ENCODE measurements at places on chromosomes 1 and 21. TPM values are rescaled to one million over a fixed set of nuclear protein-coding genes. Genes with fewer than 3 reads are reported as not detected.

DNA sequence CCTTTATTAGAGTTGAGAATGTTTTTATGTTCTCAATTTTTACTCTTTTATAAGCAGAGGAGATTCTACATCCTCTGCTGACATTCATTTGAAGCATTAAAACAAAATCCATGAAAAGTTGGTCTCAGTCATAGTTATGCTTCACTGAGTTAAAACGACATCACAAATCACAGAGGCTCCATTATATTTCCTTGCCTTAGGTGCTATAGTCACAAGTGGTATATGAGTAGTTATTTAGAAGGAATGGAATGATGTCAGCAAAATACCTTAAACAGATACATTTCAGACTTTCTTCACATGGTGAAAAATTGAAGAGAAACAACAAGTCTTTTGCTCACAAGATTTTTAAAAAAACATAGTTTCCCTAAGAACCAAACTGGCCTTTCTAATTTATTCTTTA lies 11.7 kb upstream of the METTL13 start:
- no peak for DNase-seq

DNA sequence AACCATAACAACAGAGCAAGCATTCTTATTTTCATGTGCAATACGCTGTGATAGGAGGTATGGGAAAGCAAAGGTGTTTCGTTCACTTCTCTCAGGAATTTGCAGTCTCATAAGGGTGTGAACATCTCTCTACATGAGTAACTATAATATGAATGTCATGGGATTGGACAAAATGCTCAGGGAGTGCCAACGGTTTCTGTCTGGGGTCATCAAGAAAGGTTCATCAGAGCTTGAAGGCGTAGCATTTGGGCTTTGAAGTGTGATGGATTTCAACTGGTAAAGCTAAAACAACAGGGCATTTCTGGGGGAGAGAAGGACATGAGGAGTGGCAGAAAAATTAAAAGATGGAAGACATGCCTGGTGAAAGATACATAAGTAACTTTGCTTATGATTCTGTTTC lies 32.4 kb downstream of the GREM2 start:
- peak; percentile 94 for DNase-seq

Gene CADM3
- total RNA-seq = 0.07 TPM

Gene PPM1J
- total RNA-seq = 1.1 TPM

DNA sequence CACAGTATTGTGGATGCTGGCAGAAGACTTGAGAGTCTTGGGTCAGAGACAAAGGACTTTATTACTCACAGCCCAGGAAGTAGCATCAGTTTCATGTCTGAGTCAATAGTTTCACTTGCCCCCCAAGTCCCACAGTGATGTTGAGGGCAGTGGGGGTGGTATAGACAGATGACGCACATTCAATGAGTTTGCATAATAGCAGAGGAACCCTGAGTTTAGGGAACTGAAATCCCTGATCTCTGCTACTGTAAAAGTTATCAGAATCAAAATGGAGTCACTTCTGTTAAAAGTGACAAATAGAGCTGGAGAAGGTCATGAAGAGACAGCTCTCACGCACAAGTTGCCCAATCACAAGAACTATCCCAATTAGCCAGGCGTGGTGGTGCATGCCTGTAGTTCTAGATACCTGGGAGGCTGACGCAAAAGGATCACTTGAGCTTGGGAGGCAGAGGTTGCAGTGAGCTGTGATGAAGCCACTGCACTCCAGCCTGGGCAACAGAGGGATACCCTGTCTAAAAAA lies 11.5 kb upstream of the HCRTR1 start:
- no peak for DNase-seq

Gene GCSAML
- total RNA-seq = not detected

GRCh38 chr1:165759095-165759494 lies 9.6 kb downstream of the TMCO1 start:
- DNase-seq = no peak

Gene NBPF4
- not detected for total RNA-seq

Gene NASP
- total RNA-seq = 89.4 TPM

GRCh38 chr21:35037384-35037765 lies 11.7 kb downstream of the RUNX1 start:
- no peak for DNase-seq

DNA sequence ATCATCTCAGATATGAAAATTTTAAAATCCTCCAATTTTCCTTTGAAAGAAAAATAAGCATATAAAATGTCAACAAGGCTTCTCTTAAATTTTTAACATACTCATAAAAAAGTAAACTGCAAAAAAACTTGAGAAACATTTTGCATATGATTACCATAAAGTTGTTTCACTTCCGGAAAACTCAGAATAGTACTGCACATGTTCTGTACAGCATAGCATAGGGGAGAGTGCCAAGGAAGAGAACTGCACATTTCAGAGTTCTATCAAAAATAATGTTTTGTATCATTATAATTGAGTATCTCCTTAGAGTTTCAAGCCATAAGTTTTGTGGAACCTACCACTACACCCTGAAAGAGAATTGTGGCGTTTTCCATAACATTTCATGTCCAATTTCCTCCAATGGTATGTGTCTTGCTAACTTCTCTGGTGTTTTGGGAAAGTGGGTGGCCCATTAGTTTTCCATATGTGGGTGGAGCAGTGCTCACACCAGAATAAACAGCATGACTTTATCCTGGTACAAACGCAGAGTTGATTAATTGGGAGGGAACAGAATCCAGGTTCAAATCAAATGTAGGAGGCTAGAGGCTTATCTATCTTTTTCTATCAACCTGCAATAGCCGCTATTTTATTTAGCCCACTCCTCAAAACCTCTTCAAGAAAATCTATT lies 430.9 kb downstream of the LMO4 start:
- no peak for DNase-seq

DNA sequence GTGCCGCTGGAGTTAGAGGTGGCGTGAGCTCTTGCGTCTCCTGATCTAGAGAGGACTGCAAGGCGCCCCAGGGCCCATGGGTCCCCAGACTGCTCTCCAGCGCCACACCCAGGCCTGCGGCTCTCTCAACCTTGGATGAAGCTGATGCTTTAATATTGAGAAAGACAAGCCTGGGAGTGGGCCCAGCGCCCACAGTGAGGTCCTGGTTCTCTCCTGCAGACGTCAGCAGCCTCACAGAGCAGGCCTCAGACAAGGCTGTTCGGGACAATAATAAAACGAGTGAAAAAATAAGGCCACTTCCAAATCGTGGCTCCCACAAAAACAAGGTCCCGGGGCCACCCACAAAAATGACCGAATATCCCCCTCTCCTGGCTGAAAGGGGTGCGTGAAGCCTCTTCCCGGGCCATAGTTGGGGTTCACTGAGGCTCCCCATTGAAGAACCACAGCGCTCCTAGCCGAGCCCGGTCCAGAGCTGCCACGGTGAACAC lies 6.0 kb upstream of the DNMT3L start:
- no peak for DNase-seq

Gene TMEM200B
- 23.9 TPM for total RNA-seq

GRCh38 chr1:208449951-208450350 lies 205.8 kb upstream of the PLXNA2 start:
- DNase-seq = no peak

GRCh38 chr1:198491596-198491995 lies 48.9 kb downstream of the ATP6V1G3 start:
- DNase-seq = no peak

GRCh38 chr1:183982172-183982963 lies 55.2 kb downstream of the COLGALT2 start:
- DNase-seq = no peak

DNA sequence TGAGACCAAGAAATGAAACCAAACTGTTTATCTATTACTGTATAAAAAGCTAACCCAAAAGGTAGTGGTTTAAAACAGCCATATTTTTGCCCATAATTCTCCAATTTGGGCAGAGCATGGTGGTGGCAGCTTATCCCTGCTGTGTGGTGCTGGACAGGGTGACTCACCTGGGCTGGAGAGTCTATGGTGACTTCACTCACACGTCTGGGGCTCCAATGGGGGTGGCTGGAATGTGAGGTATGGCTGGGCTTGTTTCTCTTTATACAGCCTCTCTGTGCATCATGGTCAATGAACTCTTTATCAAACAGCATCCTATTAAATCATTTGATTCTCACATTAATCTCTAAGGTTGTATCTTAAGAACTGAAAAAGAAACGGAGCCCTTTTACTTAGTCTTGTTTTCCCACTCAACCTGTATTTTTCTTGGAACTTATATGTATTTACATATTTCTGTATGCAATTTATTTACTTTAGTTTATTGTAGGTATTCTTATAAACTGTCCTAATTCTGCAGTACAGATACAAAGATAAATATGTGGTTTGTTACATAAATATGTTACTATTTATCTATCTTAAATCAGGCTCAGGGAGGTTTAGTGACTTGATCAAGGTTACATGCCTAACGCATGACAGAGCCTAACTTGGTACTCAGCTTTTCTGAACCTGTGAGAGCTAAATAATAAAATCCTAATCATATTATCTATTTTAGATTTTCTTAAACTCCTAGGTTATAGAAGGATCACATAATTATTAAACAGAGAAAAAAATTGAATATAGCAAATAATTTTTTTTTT lies 37.5 kb upstream of the WLS start:
- peak; percentile 1 for DNase-seq

DNA sequence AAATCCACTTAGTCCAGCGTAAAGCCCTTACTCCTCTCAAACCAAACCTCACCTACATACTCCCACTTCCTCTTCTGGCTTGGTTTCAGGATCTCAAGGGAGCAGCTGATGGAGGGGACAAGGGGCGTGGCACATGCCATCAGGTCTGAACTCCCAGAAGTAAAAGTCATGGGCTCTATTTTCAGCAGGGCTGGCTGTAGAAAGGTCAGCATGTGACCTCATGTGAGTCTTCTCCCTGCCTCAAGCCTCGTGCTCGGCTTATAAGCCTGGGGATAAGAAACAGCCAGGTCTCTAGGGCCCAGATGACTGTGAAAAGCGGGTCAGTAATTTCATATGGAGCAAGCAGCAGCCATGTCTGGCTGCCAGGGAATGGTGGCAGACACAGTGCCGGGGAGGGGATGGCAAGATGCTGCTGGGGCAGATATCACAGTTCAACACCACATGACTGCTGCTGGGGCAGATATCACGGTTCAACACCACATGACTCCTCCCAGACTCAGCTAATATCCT lies 227.9 kb downstream of the KCNH1 start:
- no peak for DNase-seq

Gene C1orf185
- total RNA-seq = not detected

GRCh38 chr1:98991127-98992012 lies 13.3 kb downstream of the PLPPR5 start:
- peak; percentile 76 for DNase-seq

DNA sequence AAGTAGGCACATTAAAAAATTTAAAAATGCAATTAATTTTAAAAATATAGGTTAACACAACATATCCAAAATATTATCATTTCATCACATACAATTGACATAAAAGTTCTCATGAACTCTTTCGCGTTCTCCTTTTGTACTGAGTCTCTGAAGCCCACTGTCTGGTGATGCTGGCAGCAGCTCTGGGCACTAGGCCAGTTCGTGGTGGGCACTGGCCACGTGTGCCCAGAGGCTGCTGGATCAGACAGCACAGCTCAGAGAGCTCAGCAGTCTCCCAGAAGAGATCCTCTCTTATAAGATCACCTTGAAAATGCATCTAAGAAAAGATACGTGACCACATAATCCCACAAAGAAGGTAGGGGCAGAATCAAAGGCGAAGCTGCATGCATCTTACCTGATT lies 9.9 kb downstream of the CEP104 start:
- no peak for DNase-seq

GRCh38 chr1:64139877-64140276 lies 63.5 kb upstream of the UBE2U start:
- DNase-seq = no peak

Gene TNFSF4
- total RNA-seq = 1.8 TPM

Gene PRELP
- total RNA-seq = not detected

Data from Caki2 (cell line).